ENCODE measurements at places on chromosomes 2 and 18.

GRCh38 chr18:75346671-75347070 is 80.8 kb downstream of the SMIM21 start:
- DNase-seq: no peak

DNA sequence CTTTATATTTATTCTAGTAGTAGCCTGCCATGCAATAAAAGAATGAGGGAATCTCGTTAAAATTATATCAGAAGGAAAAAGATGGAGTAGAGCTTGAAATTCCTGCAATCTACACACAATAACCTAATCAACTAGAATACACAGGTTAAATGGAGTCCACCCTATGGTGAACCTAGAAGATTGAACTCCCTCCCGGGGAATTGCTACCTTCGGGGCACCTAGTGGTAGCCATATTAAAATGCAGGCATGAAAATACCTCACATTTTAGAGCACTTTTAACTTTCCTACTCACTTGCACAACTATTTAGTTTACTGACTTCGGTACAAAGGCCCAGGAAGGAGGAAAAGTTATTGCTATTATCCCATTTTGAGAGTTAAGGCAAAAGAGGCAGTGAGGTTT is 174.5 kb downstream of the SS18 start:
- DNase-seq: no peak

GRCh38 chr2:160565099-160565845 is 71.7 kb upstream of the RBMS1 start:
- no peak for DNase-seq

DNA sequence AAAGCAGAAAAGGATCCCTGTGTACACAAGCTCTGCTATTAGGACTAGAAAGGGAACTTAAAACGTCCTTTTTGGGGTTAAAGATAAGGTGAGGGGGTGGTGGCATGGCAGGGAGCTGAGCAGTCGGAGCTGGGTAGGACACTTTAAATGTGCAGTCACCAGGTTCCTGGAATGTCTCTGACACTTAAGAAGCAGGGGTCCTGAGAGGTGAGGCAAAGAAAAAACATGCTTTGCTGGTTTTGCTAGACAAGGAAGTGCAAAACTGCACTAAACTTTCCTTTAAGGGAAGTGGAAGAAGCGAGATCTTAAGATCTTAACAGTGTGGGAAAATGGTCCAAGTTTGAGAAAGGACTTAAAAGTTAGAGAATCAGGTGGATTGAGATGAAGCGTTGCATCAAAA is 99.5 kb upstream of the MAP3K20 start:
- no peak for DNase-seq

DNA sequence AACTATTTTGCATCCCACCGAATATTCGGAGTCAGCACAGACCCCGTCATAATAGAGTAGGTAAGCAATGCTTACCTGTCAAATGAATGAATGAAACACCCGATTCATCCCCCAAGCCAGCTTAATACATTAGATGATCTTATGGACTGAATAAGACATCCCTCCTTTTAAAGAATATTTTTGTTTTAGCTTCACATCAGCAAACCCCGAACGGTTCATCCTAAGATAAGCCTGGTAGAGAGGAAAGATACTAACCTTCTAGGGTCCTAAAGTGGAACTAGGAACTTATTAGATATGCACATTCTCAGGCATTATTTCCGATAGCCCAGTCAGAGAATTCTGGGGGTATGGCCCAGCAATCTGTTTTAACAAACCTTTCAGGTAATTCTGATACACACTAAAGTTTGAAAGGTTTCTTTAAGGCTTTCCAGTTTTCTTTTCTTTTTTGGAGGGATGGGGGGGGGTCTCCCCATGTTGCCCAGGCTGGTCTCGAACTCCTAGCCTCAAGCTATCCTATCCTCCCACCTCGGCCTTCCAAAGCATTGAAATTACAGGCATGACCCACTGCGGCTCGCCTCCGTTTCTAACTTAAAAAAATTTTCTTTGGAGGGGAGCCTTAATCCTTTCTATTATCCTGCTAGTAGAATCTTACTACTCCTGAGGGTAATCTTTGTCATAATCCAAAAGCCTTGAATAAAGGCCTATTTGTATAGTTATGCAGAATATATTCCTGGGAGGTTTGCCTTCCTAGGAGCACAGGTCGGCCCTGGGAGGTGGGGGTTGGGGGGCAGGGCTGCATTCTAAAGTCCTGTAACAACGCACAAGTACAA is 1.0 kb upstream of the ACTR3 start:
- DNase-seq: no peak

DNA sequence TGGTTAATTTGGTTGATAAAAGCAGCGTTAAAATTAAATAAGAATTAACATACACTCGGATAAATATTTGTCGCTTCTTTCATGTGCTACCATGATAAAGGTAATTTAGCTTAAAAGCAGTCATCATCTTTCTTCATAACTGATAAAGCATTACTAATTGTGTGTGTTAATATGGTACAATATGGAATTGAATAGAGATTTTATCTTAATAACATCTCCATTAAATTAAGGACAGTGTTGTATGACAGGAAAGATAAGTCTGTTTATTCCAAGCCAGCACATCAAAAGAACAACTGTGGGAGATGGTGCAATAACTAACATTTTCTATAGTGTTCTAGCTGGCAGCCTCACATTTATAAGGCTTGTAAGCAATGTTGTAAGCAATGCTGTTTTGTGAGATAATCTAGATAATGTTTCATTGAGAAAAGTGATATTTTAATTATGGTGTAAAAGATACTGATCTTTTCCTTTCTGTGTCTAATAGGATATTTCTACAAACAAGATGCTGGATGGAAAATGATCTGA is 64.4 kb upstream of the AFF3 start:
- DNase-seq: no peak

DNA sequence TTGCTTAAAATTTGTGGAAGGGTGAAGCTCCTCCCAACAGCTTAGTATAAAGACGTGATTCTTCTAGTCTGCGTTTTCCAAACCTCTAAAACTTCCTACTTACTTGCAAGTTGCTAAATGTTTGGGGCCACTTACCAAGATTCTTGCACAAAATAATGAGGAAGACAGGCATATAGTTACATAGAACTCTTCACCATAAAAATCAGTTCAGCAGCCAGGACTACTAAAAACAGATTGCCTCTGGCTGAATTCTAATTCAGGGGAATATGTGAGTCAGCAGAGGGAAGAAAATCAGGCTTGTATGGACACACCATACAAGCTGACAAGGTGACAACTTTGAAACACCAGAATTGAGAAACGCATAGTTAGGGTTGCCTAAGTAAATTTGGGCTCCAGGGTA is 2.8 kb upstream of the PEX13 start:
- DNase-seq: no peak

DNA sequence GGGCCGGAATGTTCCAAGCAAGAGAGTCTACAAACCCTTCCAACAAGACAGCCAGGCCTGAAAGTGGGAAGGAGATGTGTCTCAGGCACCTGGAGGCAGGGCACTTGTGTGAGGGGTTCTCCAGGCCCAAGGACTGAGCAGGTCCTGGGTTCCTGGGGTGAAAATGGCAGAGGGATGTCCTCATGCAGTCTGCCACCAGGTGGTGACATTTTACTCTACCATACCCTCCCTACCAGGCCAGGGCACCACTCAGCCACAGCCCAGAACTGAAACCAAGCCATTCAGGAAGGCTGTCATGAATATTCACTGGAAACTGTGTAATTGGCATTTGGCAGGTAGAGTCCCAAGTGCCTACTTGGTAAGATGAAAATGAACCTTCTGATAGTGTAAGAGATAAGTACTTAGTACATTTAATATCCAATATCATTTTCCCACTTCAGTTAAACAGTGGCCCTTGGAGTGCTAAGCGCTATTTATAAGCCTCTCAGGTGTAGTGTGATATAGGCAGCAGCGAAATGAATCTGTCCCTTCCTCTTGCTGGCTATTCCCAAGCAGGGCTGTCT is 185.1 kb downstream of the MYO5B start:
- DNase-seq: peak; percentile 45

DNA sequence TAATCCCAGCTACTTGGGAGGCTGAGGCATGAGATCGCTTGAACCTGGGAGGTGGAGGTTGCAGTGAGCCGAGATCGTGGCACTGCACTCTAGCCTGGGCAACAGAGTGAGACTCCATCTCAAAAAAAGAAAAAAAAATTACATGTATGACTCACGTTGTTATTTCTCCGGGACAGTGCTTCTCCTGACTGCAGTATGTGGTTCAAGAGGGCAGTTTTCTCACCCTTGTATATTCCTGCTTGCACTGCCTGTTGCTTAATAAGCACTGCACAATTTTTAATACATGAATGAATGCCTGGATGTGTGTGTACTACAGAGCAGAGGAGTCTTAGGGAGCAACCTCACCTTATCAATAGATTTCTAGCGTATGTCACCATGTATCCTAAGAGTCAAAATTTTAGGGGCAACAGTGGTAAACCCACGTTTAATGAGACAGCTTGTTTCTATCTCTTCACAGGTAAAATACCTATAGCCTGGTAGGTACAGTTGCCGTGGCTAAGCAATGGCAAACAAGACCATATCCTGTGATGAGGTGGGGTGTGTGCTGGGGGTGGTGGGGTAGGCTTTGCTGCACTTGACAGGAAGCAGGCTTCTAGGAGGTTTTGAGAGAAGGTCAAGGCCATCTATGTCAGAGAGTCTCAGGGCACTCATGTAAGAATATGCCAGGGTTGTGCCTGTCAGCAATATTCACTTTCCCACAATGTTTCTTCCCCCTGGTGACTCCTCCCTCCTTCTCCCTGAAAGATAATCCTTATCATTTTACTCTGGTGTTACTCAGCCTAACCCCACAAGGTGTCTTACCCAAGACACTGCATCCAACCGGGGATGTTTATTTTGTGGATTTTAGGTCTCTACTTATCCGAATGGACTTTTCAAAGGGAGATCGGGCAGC is 36.9 kb upstream of the MEX3C start:
- no peak for DNase-seq

DNA sequence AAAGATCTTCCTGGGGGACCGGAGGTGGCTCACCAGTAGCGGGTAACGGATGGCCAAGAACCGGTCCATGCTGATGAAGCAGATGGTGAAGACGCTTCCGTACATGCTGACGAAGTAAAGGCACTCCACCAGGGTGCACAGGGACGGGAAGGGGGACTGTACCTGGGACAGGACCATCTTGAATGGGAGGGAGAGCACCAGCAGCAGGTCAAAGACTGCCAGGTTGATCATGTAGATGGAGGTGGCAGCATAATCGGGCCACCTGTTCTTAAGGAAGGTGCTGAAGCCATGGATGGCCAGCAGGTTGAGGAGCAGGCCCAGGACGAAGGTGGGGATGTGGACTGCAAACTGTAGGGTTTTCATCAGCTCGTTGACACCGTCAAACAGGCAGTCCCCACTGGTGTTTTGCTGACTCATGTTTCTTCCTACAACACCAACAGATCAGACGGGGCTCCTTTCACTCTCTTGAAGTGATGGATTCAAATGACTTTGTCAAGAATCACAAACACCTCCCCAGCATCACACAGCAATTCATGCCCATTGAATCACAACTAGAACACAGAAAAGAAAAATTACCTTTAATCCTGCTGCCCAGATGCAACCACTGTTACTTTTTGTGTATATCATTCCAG is 14.4 kb downstream of the GPR55 start:
- DNase-seq: no peak

DNA sequence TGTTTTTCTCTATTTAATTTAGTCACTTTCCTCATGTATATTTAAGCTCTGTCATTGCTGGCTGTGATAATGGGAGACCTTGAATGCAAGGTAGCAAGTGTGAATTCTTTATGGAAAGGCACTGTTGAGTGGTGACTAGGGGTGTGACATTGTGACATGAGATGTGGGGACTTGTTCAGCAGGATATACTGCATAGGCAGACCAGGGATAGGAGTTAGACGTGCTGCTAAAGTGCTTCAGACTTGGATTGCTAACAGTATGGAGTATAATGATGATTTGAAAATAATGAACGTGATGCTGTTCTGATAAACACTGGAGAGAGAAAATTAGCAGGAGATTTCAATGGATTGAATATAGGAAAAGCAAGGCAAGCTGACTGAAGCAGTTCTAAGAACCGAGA is 135.1 kb downstream of the NCOA1 start:
- no peak for DNase-seq

DNA sequence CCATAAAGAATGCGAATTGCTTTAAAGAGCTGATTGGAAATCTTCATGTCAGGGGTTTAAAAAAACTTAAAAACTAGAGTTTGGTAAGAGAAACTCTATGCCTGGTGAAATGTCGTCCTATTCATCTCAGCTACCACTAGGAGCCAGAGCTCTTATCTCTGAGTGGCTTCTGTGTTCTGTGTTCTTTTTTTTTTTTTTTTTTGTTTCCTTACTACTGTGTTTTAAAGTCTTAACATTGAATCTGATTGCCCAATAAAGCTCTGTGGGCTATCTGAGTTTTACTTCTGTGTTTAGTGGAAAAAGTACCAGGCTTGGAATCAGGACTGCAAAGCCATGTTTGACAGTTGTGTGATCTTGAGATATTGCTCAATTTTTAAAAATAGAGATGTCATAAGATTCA is 494.8 kb downstream of the RIT2 start:
- DNase-seq: no peak

DNA sequence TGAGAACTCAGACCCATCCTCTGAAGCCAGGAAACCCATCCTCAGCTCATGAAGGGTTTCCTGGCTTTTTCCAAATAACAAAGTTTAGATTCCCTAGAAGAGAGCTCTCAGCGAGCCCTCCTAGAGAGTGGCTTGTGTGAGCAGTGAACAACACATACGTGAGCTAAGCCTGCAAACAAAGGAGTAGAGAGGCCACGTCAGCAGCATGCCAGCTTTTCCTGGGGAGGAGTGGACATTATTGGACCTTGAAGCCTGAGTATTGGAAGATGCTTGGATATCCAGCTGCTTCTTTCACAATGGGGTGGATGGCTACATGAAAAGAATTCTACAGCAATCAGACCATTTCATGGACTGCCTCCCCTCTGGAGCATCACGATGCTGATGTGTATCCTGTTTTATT is 21.1 kb downstream of the KIF5C start:
- no peak for DNase-seq

- DNase-seq: no peak
Observed at GRCh38 chr2:178152033-178152432, 39.8 kb downstream of the RBM45 start.

GRCh38 chr2:42567806-42568400 is 529 bp upstream of the MTA3 start:
- peak; percentile 72 for DNase-seq

DNA sequence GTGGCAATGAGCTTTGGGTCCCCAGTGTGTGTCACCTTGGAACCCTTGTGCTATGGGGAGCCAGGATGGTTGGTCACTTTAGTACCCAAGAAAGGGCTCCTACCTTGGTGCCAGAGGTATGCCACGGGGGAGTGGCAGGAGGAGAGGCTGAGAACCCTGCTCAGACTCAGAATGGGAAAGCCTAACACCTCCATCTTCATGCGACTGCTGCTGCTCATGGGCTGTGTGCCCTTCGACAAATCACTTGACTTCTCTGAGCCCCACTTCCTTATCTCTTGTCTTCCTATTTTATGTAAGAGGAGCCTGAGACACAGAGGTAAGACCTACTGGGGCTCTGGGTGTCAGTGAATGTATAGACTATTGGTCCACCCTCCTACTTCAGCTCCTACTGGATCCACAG is 25.1 kb downstream of the EHD3 start:
- DNase-seq: no peak

DNA sequence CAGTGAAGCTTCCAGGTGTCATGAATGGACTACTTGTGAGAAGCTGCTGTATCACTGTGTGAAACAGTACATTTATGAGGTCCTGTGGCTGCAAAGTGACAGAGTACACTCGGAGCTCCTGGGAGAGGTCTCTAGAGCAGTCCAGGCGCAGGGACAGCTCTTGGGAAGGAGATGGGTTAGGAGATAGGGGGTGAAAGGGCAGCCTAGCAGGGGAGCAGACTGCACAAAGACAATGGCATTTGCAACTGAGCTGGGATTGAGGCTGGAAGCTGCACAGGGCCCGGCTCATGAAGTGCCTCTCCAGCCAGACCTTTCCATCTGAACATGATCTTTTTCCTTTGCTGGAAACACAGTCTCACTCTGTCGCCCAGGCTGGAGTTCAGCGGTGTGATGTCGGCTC is 83.6 kb downstream of the RHOB start:
- DNase-seq: no peak

All from GM10248 (cell line).